ENCODE measurements at places on chromosomes 6 and 20. TPM values are rescaled to one million over a fixed set of nuclear protein-coding genes. Genes with fewer than 3 reads are reported as not detected.

DNA sequence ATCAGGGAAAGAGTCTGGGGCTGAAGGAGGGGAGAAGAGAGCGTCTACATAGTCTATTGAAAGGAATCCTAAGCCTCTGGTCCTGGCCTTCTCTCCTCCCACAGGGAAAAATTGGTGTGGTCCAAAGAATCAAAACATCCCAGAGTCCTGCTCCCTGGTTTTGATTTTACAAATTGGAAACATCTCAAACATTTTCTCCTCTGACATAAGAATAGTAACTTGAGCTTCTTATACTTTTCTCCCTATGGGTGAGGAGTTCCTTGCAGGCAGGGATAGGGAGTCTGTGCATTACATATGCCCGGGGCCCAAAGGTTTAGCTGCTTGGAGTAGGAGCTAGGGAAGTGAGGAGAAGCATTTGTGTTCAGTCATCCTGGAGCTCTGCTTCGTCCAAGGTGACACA lies 120.0 kb upstream of the GGTLC1 start:
- no peak for DNase-seq

GRCh38 chr20:63547725-63548480 lies at the start of gene SRMS:
Gene SRMS, minus strand, starts transcription at chr20:63547749. Its CDS starts 286 bp downstream, at chr20:63547463.
- DNase-seq = no peak

DNA sequence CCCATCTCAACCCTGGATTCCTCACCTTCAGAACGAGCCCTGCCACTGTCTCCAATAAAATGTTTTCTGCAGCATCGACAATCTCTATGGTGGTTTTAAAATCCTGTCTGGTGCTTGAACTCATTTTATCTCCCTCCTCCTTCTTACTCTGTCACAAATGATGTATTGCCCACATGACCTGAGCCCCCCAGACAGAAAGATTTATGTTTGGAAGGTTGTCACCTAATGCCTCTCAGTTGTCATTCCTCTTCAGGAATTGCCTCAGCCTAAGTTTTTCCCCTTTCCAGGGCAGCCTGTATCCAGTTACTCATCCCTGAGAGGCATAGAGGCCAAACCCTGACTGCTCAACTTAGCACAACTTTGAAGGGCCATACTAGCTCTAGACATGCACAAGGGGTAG lies 9.2 kb downstream of the GPX5 start:
- DNase-seq = no peak

DNA sequence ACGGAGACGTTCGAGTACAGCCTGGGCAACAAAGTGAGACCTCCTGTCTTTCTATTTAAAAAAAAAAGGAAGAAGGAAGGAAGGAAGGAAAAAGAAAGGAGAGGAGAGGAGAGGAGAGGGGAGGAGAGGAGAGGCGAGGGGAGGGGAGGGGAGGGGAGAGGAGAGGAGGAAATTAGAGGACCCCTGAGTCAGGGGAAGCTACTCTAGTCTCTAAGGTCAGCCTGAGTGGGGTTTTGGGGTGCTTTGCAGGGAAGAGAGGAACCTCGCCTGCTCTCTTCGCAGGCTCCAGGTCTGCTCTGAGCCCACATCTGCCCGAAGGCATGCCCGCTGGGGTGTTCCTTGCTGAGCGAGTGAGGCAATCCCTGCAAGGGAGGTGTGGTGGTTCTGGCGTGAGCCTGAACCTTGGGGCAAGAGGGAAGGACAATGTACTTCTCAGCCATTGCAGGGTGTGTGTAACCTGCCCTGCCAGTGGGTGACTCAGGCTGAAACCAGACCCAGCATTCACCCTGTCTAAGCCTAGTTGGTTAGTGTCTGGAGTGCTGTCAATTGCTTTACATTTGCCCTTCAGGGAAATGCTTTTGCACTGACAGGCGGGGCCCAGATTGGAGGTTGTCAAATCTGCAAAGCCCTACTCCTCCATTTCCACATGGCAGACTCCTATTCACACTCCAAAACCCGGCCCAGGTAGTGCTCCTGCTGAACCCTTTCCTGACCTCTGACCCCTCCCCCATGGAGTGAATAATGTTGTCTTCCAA lies 15.3 kb upstream of the MMP9 start:
- no peak for DNase-seq

- DNase-seq = no peak
These were observed 33.5 kb upstream of the MCM3 start for GRCh38 chr6:52317841-52318581.

DNA sequence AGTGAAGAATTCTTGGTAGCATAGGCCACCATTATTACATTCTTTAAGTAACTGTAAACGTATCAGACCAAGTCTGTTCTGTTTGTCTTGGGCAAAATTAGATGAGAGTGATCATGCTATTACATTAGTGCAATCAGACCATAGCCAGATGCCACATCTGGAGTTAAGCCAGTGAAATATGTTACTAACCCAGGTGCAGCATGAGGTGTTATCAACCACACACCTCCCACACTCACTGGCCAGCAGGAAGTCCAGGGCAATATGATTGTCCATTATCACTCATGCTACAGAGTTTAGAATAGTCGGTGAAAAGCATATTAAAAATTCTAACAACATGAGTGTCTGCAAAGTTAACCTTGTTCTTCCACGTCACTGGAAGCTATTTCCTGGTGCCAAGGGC lies 174.7 kb upstream of the PROKR2 start:
- no peak for DNase-seq

DOP1A gene
- 17.1 TPM for total RNA-seq

CDH22 gene
- 0.35 TPM for total RNA-seq

MAS1 gene
- not detected for total RNA-seq

- DNase-seq = no peak
These were observed 8.3 kb downstream of the CCM2L start for GRCh38 chr20:32018269-32019155.

GRCh38 chr6:157222201-157222981 lies 100.9 kb downstream of the TMEM242 start:
- peak; percentile 69 for DNase-seq

GRCh38 chr6:155115893-155116570 lies 120.9 kb downstream of the TIAM2 start:
- no peak for DNase-seq

- DNase-seq = no peak
These were observed 283.4 kb downstream of the HAO1 start for GRCh38 chr20:7656687-7657467.

- DNase-seq = no peak
These were observed 1.4 kb downstream of the MDGA1 start for GRCh38 chr6:37696220-37696840.
